Cardiac muscle cell (in vitro differentiated cells and primary cell): ENCODE measurements at places on chromosomes 12 and 14. TPM values are rescaled to one million over a fixed set of nuclear protein-coding genes. Genes with fewer than 3 reads are reported as not detected.

The TPH2 gene
- not detected in 2 replicates for total RNA-seq

The MDM2 gene
- 58.3 and 70.3 TPM in 2 replicates for total RNA-seq

The NTN4 gene
- 0.86 and 1.2 TPM in 2 replicates for total RNA-seq

The FGF6 gene
- total RNA-seq = not detected in 2 replicates

GRCh38 chr14:76778546-76779215, 17.4 kb downstream of the VASH1 start:
- no peak overlapping the region for H3K4me3 ChIP-seq
- H3K27ac ChIP-seq = peak overlapping the region; percentile 25
- peaks cover 3% of the 10 kb centered on the region for H3K4me1 ChIP-seq

GRCh38 chr12:102955926-102956737, 1.3 kb upstream of the ASCL1 start:
- no peak overlapping the region for H3K27ac ChIP-seq
- peaks cover 100% of the 10 kb centered on the region for H3K27me3 ChIP-seq
- H3K4me1 ChIP-seq = peaks cover 5% of the 10 kb centered on the region
- no peaks in the 10 kb centered on the region for H3K36me3 ChIP-seq

DNA sequence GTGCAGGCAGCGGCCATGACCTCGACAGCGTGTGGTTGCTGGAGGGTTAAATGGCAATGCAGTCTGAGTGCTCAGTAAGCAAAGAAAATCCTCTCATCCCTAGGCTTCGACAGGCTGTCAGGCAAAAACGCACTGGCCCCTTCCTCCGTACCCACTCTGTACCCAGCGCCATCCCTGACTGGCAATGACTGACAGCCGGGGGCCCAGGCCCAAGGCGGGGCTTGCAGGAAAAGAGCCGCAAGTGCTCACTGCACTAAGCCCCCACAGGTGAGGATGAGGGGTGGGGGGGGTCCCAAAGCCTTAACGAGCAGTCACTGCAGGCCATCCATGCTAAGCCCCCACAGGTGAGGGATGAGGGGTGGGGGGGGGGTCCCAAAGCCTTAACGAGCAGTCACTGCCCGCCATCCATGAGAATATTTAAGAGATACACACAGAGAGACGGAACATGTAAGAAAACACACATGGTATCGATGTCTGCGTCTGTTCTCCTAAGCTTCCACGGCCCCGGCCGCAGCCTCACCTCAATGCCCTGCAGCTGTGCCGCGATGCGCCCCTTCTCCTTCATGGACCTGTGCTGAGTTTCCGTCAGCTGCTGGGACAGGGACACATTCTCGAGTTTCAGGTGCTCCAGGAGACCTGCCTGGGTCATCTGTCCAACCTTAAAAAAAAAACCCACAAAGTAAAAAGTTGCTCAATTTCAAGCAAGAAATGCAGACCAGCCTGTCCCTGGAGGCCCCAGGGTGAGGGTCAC, 30.7 kb downstream of the GOLGA3 start:
- no peak for DNase-seq
- H3K27me3 ChIP-seq = no peaks in the 10 kb centered on the region
- H3K36me3 ChIP-seq = peaks cover 62% of the 10 kb centered on the region
- no peaks in the 10 kb centered on the region for H3K4me1 ChIP-seq
- H3K27ac ChIP-seq = no peak overlapping the region

DNA sequence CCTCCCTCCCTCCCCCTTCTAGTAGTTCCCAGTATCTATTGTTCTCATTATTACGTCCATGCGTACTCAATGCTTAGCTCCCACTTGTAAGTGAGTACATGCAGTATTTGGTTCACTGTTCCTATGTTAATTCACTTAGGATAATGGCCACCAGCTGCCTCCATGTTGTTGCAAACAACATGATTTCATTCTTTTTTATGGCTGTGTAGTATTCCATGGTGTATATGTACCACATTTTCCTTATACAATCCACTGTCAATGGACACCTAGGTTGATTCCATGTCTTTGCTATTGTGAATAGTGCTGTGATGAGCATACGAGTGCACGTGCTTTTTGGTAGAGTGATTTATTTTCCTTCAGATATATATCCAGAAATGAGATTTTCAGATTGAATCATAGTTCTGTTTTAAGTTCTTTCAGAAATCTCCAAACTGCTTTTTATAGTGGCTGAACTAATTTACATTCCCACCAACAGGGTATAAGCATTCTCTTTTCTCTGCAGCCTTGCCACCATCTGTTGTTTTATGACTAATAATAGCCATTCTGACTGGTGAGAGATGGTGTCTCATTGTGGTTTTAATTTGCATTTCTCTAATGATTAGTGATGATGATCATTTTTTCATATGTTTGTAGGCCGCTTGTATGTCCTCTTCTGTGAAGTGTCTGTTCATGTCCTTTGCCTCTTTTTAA, 17.9 kb upstream of the CLEC7A start:
- H3K4me1 ChIP-seq = peaks cover 10% of the 10 kb centered on the region
- H3K4me3 ChIP-seq = no peak overlapping the region
- no peak for DNase-seq
- H3K36me3 ChIP-seq = no peaks in the 10 kb centered on the region
